Activated CD4-positive, CD25-positive, alpha-beta regulatory T cell treated with anti-CD3 and anti-CD28 coated beads, Interleukin-2, amount 50 U/mL, for 24 hours (primary cell): ENCODE measurements at places on chromosomes 3 and 15.
A peak's percentile ranks its signal among the peaks of the same experiment; 100 is the strongest.

DNA sequence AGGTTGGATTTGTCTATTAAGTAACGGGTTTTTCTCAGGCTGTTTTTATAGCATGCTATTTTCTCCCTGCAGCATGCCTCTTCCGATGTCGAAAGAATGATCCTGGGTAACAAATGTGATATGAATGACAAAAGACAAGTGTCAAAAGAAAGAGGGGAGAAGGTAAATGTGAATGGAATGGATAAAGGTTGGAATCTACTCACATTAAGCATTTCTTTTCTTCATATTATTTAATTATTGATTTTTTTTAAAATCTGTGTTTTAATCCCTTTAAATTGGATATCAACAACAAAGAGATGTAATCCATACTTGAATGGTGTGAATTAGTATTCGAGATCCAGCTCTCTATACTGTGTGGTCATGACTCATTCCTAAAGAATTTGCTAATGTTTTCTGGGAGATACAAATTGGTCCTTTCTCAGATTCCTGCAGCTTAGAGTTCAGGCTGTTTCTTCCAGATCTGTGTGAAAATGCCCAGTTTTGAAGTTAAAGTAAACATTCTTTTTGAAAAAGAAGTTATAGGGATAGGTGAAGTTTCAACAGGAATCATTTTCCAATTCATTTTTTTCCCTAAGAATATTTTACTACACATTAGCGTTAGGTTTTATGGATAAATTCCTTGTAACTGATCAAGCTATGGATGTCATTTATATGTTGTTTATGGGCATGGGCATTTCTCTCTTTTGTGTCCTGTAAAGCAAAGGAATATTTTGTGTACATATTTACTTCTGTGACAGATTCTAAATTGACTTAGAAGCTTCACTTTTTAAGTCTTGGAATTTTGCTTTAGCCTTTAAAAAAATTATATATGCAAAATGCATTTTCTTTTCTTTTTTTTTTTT lies 20.8 kb upstream of the APH1B start:
- ATAC-seq, result no peak

DNA sequence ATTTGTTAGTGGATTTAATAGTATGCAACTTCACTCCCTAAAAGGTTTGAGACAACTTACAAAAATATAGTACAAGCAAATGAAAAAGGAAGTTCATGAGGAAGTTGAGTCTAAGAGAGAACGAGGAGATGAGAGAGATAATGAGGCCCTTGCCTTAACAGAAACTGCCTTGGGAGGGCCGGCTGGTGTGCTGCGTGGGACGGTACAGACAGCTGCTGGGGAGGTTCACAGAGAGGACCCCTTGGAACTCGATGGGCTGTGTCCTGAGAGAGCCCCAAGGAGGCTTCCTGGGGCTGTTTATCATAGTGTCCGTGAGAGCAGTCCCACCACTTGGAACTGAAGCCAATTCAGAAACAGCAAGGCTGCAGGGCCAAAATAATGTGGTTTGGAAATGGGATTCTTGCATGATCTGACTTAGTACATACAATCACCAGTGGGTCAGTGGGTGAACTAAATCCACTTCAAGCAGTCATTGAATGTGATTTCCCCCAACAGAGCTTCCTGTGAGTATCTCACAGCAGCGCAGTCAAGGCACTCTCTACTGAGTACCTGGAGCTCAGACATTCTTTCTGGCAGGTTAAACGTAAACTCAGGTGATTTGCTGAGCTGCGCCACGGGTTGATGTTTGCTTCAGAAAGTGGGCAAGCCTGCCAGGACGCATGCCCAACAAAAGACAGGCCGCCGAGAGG lies 90.8 kb downstream of the CRTC3 start:
- ATAC-seq, result peak; percentile 74

- no peak for ATAC-seq
These were observed 20.2 kb upstream of the GCNT3 start for GRCh38 chr15:59591356-59591755.

GRCh38 chr3:75101329-75102147 lies 487.1 kb upstream of the CNTN3 start:
- no peak for ATAC-seq

- no peak for ATAC-seq
These were observed 28.4 kb downstream of the RASGRP1 start for GRCh38 chr15:38536201-38536676.

GRCh38 chr3:149411583-149411982 lies 34.1 kb upstream of the TM4SF1 start:
- no peak for ATAC-seq

- no peak for ATAC-seq
These were observed 35.7 kb upstream of the ACTL6A start for GRCh38 chr3:179526989-179527391.

DNA sequence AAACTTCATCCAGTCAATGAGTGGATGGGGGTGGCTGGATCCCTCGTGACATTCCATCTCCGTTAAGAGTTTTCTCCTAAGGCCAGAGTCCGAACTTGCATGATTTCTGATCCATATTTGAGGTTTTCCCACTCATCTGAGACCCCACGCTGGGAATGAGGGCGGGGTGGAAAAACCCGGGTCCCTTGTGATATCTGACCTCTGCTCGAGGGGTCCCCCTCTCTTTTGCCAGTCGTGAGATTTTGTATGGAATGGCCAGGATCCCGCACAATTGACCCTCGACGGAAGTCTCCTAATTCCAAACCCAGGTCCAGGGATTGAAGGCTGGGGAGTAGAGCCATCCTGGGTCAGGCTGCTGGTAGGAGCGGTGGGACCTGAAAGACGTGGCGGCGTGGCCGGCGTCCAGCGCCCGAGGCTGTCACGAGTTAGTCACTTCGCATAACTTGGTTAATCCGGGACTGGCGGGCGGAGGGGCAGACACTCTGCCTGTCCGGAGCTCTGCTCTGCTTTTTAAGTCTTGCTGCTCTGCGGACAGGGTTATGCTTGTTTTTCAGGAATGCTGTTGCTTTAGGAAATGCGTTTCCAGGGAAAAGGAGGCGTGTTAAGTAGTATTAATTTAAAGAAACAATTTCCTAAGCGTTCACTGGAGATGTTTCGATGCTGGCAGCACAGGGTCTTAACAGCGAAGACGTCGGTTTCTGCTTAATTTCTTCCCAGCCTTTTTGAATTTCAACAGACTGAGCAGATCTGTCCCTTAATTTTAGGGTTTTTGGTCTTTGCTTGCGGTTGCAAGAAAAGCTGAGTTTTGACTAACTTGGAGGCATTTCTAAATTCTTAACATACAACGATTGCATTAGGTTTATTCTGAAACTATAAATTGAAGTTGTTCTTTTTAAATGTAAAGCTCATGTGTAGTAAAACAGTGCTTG lies 69.7 kb upstream of the LRRFIP2 start:
- ATAC-seq, result peak; percentile 19
